Activated CD4-positive, alpha-beta memory T cell treated with anti-CD3 and anti-CD28 coated beads, Interleukin-2, amount 10 ng/mL, durations not matched to agents 7 days and 5 days (primary cell): ENCODE measurements at places on chromosomes 12 and 14. TPM values are rescaled to one million over a fixed set of nuclear protein-coding genes. Genes with fewer than 3 reads are reported as not detected.
A peak's percentile ranks its signal among the peaks of the same experiment; 100 is the strongest.

The HOXC6 gene
- not detected for total RNA-seq

The KRT73 gene
- total RNA-seq, result not detected

DNA sequence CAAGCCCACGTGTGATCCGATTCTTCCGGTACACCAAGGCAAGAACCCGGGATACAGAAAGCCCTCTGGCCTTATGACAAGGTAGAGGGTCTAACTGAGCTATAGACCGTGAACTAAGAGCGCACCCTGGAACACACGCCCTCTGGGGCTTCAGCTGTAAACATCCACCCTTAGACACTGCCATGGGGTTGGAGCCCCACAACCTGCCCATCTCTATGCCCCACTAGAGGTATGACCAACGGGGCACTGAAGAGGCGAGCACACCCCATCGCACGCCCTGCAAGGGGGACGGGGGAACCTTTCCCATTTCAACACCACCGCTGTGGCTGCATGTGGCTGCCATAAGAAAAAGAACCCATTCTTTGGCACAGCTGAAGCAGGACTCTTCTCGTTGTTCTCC is 1206.0 kb upstream of the TMEM132C start:
- H3K4me1 ChIP-seq, result no peaks in the 10 kb centered on the region
- no peak for DNase-seq
- H3K36me3 ChIP-seq, result no peaks in the 10 kb centered on the region
- no peak overlapping the region for H3K4me3 ChIP-seq
- H3K27me3 ChIP-seq, result no peaks in the 10 kb centered on the region

- H3K27me3 ChIP-seq, result peaks cover 18% of the 10 kb centered on the region
- no peak for DNase-seq
- no peaks in the 10 kb centered on the region for H3K4me1 ChIP-seq
- H3K4me3 ChIP-seq, result no peak overlapping the region
- no peak overlapping the region for H3K27ac ChIP-seq
- no peaks in the 10 kb centered on the region for H3K36me3 ChIP-seq
Measured at GRCh38 chr12:8629486-8630033, 16.9 kb upstream of the AICDA start.

DNA sequence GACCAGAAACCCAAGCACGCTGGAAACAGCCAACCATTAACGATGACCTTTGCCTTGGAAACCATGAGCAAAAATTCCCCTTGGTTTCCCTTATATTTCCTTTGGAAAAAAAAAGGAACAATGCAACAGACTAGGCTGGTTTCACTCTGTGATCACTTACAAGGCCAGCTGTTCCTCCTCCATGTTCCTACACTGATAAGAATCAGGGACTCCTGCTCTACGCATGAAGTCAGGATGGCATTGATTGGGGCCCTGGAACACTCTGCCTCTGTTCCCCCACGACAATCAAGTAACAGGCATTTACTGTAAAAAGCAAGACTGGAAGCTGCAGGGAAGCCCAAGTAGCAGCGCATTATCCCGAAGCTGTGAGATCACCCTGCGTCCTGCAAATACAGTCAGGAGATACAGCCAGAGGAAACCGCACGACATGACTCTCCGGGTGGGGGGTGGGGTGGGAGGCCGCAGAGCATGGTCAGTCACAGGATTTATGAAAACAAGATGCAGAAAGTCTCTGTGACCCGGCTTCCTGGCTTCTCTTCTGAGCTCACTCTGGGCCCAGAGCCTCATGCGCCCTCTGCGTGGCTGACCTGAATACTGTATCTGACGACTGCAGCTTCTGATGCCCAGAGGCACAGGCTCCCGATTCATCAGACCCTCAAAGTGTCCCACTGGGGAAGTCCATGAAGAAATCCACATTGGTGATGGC is 31.1 kb downstream of the SSH1 start:
- H3K4me1 ChIP-seq, result peaks cover 87% of the 10 kb centered on the region
- DNase-seq, result no peak
- H3K4me3 ChIP-seq, result no peak overlapping the region
- no peaks in the 10 kb centered on the region for H3K27me3 ChIP-seq

DNA sequence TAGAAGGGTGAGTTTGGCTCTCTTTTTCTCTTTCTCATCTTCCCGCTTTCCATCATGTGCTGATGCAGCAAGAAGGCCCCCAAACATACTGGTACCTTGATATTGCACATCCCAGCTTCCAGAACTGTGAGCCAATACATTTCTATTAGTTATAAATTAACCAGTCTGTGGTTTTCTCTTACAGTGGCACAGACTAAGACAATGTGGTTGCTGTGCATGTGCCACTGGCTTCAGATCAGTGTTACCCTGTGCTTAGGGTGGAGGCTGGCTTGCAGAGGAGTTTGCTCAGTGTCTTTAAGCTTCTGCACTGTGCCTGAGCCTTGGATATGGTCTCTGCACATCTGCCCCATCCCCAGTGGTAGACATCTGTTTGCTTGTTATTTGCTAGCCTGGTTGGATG is 5.5 kb downstream of the IFI27L2 start:
- DNase-seq, result peak; percentile 12
- H3K36me3 ChIP-seq, result peaks cover 3% of the 10 kb centered on the region
- H3K27me3 ChIP-seq, result peaks cover 9% of the 10 kb centered on the region

GRCh38 chr14:59346796-59347510 is 118.2 kb downstream of the GPR135 start:
- no peaks in the 10 kb centered on the region for H3K4me1 ChIP-seq
- no peaks in the 10 kb centered on the region for H3K36me3 ChIP-seq
- DNase-seq, result no peak
- H3K4me3 ChIP-seq, result no peak overlapping the region
- no peak overlapping the region for H3K27ac ChIP-seq
- H3K27me3 ChIP-seq, result no peaks in the 10 kb centered on the region

GRCh38 chr14:100601064-100601463 is 13.8 kb upstream of the BEGAIN start:
- H3K4me1 ChIP-seq, result no peaks in the 10 kb centered on the region
- H3K27me3 ChIP-seq, result peaks cover 68% of the 10 kb centered on the region
- no peak overlapping the region for H3K4me3 ChIP-seq
- no peak overlapping the region for H3K27ac ChIP-seq
- no peak for DNase-seq

GRCh38 chr12:2402073-2402579 is 349.3 kb downstream of the CACNA1C start:
- H3K27ac ChIP-seq, result no peak overlapping the region
- no peaks in the 10 kb centered on the region for H3K36me3 ChIP-seq

GRCh38 chr14:51333299-51333698 is 93.3 kb downstream of the TMX1 start:
- no peak overlapping the region for H3K27ac ChIP-seq

DNA sequence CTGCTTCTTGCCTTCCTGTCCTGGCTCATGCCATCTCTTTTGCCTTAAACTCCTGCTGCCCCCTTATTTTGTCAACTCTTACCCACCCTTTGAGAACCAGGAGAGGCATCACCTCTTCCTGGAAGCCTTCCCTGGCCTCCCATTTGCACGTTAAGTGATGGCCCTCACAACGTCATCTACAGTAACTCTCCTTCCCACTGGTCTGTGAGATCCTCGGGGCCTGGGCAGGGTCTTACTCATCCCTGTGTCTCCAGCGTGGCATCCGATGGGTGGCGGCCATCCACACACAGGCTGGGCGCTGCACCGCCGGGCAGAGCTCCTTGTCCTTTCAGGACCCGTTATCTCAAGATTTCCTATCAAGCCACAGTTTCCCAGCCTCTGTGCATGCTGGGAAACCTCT is 16.8 kb upstream of the CACNA2D4 start:
- H3K4me1 ChIP-seq, result peaks cover 4% of the 10 kb centered on the region
- no peak overlapping the region for H3K27ac ChIP-seq

GRCh38 chr12:78244916-78245507 is 414.3 kb downstream of the NAV3 start:
- H3K36me3 ChIP-seq, result no peaks in the 10 kb centered on the region
- H3K27ac ChIP-seq, result no peak overlapping the region
